ENCODE measurements at places on chromosomes 6 and 20.

- no peak for DNase-seq
Measured at GRCh38 chr6:87093651-87094050, 1.3 kb downstream of the CGA start.

DNA sequence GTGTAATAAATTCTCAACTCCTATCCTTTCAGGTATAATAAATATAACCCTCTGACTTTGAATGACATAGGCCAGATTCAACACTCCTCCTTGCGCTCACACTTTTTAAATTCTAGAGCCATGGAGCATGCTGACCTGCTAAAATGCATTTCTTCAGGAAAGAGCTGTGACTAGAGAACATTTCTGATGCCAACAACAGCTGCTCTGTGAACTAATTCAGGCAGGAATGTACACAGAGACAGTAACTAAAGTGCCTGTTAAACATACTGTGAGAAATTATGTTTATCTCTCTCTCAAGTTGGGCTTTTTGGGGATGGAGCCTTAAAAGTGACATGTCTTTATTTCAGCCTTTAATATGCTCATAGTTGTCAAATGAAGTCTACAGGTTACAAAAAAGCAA, 8.3 kb downstream of the NHSL1 start:
- no peak for DNase-seq

DNA sequence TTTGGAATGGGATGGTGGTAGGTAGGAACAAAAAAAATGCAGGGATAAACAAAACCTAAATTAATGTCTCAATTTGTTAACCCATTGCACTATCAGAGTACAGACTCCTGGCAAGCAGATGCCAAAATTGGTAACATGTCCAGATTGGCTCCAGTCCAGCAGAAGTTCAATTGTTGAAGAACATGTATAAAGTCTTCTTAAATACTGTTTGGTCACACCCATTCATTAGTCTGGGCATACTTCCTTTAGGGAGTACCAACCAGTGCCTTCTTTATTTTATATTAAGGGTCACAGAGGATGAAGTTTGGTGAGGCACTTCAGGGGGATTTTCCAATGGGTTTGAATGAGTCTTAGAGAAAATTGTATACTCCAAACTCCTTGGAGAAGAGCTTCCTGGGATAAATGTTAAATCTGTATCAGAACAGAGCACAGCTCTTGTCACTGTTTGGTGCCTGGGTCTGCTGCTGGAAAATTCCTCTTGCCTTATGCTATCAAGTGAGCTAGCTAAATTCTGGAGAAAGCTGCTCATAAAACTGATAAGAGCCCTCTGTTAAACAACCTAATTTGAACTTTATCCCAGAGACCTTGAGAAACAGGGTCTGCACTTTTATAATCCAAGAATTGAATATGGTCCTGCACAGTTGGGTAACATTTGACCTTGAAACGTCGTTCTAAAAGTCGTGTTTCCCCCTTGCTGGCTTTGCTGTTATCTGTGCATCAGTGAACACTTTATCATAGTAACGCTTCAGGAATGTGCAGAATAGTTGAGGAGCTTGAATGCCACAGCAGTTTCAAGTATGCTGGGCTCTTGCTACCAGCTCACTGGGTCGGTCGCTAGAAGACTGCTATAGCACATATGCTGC, 334.1 kb upstream of the CITED2 start:
- DNase-seq = no peak

GRCh38 chr6:156771047-156771446, 6.1 kb upstream of the ARID1B start:
- DNase-seq = no peak

DNA sequence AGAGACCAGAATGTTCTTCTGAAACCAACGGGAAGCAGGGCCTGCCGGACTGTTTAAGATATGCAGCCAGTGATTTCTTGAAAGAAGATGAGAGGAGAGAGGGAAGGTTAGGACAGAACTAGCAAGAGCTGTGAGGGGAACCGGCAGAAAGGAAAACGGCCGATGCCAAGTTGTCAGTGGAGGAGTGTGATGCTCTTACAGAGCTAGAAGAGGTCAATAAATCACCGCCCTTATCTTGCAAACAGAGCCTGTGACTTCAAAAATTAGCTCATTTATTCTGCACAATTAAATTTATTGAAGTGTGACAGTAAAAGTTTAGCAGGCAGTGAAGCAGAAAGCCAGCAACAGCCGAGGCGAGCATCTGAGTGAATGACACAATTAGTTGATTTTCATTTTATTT, 509.5 kb upstream of the ID4 start:
- no peak for DNase-seq

DNA sequence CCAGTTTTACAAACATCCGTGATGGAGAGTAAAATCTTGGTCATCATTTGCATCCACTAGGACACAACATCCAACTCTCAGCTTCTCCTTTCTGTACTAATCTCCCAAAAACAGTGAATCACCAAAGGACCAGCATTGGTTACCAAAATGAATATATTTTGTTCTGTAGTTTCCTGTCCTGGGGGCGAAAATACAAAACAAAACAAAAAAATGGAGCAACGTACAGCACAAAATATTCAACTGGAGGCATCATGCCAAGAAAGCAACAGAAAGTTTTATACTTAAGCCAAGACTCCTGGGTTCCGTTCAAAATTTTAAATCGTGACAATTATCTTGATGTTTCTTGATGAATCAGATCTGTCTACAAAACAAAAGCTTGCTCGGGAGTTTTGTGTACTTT, 126.6 kb upstream of the CCDC28A start:
- DNase-seq = no peak

- no peak for DNase-seq
Measured at GRCh38 chr6:156595476-156595875, 181.7 kb upstream of the ARID1B start.

- no peak for DNase-seq
Measured at GRCh38 chr20:63080811-63081210, 74.0 kb upstream of the BHLHE23 start.

- DNase-seq = no peak
Measured at GRCh38 chr6:103047567-103047966, 1654.1 kb downstream of the GRIK2 start.

DNA sequence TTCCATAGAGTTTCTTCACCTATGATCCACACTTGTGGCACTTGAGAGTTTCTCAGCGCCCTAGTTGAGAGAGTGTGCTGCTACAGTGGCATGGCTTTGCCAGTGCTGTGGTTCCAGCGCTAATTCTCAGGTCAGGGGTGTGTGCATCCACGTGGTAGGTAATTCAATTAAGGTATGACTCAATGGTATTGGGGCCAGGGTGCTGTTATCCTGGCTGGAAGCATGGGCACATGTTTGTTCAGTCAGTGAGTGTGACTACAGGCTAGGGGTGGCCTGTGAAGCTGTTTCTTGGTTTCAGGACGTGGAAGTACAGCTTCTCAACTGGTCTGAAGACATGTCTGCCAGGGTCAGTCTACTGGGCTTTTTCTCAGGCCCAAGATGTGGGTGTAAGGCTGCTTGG, 3.0 kb upstream of the SEMG2 start:
- no peak for DNase-seq

- DNase-seq = no peak
Measured at GRCh38 chr6:142359271-142359960, 57.6 kb downstream of the ADGRG6 start.

DNA sequence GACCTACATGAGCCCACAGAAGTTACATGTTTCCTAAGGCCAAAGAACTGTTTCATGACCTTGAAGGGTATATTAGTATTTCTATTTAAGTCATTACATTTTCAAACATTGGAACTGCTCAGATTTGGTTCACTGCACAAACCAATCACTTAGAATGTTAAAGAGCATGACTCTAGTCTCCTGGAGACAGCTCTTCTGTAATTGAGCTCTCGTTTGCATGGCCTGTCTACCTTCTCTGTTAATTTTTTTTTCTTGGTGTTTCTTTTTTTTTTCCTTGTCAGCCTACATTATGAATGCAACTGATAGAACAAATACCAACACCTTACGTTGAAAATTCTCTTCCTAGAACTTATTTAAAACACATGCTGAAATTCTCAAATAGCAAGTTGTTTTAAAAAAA, 860.2 kb upstream of the MAP3K7 start:
- DNase-seq = no peak

DNA sequence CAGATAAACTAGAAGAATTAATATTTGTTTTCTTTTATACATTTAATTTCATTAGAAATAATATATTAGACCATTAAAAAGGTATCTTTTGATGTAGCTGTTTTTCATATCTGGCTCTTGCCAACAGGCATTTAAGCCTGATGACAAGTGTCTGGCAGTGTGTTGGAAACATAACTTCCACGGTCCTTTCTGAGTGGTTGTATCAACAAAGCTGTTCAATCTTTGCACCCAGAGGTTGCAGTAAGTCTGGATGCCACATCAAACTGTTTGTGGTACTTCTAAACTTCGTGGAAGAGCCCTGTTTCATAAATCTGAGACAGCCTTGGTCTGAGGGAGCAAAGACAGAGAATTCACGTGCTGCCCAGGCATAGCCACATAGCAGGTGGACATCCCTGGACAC, 197.4 kb downstream of the TRDN start:
- no peak for DNase-seq

DNA sequence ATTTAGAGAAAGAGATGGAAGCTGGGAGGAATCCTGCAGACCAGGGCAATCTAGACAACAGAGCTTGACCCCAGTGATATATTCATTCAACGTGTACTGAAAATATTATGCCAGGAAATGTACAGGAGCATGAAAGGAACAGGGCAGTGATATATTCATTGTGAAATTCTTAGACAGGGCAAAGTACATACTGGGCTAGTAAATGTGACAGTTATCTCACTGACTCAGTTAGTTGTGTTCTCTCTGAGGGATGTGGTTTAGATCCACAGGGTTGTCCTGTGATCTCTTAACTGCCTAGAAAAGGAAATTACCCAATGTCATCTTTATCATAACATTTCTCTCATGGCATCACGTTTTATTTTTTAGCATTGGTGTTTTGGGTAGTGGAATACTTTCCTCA, 891.3 kb downstream of the EYS start:
- DNase-seq = no peak

DNA sequence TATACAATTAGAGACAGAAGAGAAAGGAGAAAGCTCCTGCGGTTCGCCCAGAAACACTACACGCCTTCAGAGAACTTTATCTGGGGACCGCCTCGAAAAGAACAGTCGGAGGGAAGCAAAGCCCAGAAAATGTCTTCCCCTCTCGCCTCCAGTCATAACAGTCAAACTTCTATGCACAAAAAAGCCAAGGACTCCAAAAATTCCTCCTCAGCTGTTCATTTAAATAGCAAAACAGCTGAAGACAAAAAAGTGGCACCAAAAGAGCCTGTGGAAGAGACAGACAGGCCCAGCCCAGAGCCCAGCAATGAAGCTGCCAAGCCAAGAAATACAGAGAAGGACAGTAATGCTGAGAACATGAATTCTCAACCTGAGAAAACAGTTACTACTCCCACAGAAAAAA, 12.9 kb downstream of the OGFRL1 start:
- DNase-seq = no peak

- no peak for DNase-seq
Measured at GRCh38 chr6:97097068-97098047, 172.8 kb downstream of the KLHL32 start.

DNA sequence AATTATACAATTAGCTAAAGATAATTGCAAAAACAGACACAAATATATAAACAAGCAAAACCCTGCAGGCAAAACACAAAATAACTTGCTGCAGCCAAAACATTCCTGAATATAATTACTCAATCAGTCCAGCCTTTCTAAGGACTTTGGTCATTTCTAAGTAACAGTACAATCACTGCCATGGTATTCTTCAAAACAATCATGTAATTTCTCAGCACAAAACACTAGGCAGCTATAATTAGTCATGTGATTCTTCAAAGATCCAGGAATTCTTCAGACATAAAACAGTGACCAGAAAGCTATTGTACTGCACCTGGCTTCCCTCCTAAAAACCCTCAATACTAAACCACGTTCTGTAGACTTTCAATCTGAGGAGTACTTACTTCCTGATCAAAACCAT, 881.1 kb downstream of the EPHA7 start:
- DNase-seq = no peak

DNA sequence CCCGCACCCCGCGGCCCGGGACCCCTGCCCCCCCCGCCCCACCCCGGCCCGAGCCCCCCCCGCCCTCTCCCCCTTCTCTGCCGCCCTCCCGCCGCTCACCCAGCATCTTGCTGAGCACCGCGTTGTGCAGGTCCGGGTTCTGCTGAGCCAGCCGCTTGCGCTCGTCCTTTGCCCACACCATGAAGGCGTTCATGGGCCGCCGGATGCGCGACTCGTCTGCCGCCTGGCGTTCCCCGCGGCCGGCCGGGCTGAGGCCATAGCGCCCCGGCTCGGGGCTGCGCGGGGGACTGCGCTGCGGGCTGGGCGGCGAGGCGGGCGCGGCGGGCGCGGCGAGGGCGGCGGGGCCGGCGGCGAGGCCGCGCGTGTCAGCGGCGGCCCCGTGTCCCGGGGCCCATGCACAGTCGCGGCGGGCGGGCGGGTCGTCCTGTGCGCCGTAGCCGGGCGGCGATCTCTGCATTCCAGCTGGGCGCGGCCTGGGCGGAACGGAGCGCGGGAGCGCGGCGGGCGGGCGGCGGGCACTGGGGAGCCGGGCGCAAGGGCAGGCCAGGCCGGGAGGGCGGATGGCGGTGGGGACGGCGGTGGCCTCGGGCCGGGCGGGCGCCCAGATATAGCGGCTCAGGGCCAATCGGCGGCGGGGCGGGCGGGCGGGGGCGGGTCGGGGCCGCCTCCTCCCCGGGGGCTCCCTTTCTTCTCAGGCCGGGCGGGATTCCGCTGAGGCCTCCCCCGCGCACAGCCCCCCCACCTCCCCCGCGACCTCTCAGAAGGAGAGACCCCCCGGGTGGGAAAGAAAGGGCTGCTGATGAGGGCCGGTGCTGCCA, at the start of gene SOX18:
Gene SOX18, minus strand, starts transcription at position 580 of the 818 bp plus-strand sequence. Its CDS starts 123 bp downstream, at position 457.
- DNase-seq = no peak

DNA sequence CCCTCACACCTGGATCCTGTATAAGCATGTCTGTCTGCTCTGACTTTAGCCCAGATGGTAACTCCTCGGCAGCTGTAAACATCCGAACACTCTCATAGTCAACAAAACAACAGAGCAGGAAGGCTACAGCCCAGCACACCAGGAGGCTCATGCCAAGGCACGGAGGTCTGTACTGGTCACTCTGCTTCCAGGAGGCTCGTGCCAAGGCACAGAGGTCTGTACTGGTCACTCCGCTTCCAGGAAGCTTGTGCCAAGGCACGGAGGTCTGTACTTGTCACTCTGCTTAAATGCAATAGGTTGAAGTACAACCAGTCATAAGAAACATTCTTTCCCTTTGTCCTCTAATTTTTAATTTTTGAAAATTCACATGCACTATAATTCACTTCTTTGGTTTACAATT, 190.1 kb upstream of the CDH4 start:
- DNase-seq = no peak

GRCh38 chr6:168418711-168419121, 22.3 kb upstream of the SMOC2 start:
- DNase-seq = no peak
